ENCODE measurements at places on chromosomes 12 and 14.
A peak's percentile ranks its signal among the peaks of the same experiment; 100 is the strongest.

DNA sequence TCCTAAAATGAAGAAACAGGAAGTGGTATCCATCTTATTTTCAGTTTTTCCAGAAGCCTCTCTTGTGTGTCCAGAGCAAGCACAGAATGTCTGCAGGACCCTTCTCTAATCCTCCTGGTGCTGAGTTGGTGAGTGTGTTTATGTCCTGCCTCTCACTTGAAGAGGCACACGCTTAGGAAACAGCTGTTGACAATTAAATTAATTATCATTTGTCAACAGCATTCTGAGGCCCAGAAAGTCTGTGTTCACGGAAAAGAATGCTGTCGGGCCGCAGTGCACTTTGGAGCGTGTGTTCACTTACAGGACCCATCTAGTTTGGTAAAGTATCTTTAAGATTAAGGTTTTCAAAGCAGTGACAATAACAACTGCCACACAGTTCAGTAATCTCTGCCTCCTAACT, 70.5 kb downstream of the LMNTD1 start:
- no peak for DNase-seq

DNA sequence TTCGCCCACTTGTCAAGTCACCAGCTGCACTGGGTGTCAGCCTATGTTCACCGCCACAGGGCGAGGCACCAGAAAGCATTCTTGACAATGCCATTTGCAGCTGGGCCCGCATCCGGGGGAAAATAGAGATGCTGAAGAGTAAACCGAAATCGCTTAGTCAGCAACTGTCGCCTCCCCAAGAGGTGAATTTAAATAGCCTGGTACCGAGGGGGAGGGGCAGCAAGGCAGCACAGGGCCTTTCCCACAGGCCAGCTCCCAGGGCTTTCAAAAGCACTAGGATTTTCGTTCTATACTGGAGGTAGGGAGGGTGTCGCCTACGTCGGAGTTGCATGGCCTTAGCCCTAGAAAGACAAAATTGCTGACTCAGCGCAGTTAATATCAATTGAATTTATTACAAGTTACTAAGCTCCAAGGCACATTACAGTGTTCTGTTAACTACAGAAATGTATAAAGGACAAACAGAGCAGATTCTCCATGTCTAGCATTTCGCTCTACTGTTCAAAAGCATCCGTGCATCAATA, 4.3 kb downstream of the IRF2BPL start:
- peak; percentile 52 for DNase-seq

DNA sequence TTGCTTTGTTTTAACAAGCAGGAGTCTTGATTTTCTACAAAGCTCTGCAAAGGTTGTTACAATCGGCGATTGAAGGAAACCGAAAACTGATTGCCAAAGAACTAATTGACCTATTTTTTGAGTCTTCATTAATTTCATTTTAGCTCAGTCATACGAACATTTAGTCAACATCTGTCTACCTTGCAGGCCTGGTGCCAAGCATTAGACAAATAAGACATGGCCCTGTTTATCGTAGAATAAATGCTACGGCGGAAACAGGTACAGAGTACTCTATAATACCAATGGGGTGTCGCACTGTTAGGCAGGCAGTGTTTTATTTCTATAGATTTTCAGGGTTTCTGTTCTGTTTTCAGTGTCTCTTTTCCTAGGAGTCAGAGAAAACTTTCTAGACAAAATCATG, 171.5 kb downstream of the BCAT1 start:
- DNase-seq: no peak

GRCh38 chr12:26736563-26737486, 96.2 kb downstream of the ITPR2 start:
- DNase-seq: no peak

GRCh38 chr12:10094646-10095395, 4.0 kb downstream of the CLEC1A start:
- DNase-seq: no peak

GRCh38 chr14:89618330-89618708, 201.3 kb upstream of the FOXN3 start:
- no peak for DNase-seq

DNA sequence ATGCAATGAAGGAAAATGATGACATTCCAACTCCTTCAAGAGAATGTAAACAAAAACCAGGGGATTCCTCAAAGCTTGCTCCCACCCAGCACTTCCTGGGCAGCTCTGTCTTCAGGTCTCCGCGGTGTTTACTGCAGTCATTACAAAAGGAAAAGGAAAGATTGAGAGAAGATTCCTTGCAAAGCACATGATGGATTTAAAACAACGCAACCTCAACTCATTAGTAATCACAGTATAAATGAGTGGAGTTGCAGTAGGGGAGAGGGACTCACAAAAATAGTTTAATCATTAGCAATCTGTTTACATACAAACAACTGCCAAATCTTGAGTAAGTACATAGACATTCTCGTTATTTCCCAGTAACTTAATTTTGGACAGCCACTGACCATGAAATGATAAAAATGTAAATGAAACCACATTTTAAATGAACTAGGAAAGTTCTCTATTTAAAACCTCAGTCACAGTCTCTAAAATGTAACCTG, 49.7 kb upstream of the OVCH1 start:
- DNase-seq: no peak

DNA sequence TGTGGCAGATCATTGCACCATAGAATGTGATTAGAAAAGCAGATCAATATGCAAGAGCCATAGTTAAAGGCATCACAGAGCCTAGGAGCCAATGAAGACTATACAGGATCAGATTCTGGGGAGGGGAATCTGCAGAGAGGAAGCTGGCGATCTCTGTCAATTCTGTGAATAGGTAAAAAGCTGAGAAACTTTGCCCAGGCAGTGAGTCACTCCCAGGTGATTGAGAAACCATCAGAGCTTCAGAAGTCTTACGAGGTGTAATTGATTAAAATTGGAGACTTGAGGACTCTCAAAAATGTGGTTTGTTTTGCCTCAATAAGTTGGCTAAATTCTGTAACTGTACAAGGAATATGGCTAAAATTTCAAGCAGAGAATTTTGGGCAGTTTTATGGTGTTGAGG, 41.7 kb upstream of the TSPAN11 start:
- no peak for DNase-seq

GRCh38 chr12:89593233-89593632, 67.4 kb upstream of the POC1B start:
- no peak for DNase-seq

DNA sequence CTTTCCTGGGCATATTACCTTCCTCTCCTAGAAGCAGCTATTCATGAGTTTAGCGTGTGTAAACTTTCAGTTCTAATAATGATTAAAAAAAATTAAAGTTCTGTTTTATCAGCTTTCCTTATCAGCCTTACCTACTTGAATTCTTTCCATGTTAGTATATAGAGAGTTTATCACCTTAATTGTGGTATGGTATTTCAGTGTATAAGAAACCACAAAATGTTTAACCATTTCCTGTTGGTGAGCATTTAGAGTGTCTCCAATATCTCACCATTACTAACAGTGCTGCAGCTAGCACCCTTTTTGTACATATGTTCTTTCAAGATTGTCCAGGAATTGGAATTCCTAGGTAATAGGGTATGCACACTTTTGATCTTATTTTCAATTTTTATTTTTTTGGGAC, 89.5 kb downstream of the FBXO33 start:
- no peak for DNase-seq

DNA sequence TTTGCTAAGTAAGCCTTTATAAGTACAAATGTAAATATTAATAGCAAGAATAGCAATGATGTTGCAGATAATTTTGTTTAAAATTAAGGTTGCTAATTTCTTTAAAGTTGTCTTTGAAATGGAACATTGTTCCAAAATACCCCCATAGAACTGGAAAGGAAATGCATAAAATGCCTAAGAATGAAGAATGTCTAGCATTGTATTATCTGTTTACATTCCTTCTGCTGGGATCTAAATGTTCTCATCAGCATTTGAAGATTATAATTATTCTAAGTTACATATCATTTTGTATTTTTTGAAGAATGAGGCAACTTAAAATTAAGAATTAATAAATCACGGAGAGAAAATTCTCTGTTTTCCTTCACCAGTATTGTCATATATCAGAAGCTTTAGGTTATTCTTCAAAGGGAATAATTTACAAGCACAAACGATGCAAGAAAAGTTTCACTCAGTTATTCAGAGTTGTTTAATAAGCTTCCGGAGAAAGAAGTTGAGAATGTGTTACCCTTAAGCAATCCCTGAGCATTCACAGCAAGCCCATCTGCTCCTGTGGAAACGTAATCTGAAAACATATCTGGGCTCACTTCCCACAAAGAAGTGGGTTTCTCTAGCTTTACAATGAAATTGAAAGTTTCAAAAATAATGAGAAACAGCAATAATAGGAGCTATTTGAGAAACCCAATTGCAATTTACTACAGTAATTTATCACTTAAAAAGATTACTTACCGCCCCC, 21.3 kb downstream of the SLC6A15 start:
- no peak for DNase-seq

GRCh38 chr14:59328454-59328853, 136.7 kb downstream of the GPR135 start:
- no peak for DNase-seq

DNA sequence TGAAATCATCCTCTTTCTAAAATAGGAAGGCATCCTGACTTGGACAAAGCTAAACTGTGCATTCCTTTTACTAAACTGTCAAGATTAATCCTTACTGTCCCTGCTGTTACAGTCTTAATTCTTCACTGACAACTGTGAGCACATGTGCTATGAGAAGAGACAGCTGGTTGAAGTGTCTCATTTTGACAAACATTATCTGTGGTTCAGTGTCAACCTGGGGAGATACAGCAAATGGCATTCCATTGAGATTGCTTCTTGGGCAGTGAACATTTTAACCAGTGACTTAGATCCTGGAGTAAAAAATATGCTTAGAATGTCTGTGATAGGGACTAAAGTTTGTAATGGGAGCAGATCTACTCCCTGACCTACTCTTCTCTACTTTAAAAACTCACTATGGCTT, 552.6 kb upstream of the ATP2B1 start:
- DNase-seq: no peak

DNA sequence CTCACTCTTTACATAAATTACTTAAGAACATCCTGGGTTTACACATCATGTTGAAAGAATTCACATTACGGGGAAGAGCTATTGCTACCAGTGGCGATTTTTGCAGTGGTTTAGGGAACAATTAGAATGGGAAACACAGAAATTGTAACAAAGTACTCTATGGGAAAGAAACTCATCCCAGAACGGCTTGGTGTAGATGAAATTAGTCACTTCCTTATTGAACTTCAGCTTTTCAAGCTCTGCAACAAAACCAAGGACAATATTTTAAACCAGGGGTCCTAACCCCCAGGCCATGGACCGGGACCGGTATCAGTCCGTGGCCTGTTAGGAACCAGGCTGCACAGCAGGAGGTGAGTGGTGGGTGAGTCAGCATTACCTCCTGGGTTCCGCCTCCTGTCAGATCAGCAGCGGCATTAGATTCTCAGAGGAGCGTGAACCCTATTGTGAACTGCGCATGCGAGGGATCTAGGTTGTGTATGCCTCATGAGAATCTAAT, 32.3 kb upstream of the FICD start:
- DNase-seq: no peak

DNA sequence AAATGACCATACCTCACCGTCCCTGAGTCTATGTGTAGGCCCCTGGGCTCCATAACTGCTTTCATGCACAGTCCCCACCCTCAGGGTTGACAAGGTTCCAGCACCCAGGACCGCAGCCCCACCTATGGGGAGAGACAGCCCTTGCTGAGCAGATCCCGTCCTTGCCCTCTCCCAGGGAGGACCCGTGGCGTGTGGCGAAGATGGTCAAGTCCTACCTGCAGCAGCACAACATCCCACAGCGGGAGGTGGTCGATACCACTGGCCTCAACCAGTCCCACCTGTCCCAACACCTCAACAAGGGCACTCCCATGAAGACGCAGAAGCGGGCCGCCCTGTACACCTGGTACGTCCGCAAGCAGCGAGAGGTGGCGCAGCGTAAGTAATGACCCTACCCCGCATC, 10.3 kb downstream of the HNF1A start:
- no peak for DNase-seq

- no peak for DNase-seq
Observed at GRCh38 chr12:19412844-19413243, 26.4 kb upstream of the AEBP2 start.

DNA sequence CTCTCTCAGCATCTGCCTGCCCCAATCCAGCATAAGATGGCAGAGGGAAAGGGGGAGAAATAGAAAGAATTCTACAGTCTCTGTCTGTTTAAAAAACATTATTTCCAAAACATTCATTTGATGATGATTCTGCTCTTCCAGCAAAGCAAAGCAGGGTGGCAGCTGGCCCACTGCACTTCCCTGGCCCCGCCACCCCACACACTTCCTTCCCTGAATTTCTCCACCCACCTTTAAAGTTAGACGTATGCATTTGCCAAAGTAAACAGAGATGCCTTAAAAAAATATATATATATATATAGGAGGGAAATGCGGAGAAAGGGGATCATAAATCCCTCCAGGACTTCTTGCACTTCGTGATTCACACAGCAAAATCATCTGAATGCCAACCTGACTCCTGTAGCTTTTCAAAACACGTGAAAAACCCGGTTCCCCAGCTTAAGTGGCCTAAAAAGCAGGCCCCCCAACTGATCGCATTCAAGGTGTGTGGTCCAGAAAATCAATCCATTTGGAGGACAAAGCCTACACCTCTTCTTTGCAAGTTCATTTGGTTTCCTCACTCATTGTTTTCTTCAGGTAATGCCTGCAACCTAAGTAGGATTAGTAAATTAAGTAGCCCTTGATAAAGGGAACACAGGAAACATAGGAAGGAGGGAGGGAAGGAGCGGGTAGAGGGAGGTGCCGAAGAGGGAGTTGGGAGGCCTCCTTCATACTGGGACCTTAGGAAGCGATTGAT, 68.8 kb downstream of the LLPH start:
- DNase-seq: no peak

DNA sequence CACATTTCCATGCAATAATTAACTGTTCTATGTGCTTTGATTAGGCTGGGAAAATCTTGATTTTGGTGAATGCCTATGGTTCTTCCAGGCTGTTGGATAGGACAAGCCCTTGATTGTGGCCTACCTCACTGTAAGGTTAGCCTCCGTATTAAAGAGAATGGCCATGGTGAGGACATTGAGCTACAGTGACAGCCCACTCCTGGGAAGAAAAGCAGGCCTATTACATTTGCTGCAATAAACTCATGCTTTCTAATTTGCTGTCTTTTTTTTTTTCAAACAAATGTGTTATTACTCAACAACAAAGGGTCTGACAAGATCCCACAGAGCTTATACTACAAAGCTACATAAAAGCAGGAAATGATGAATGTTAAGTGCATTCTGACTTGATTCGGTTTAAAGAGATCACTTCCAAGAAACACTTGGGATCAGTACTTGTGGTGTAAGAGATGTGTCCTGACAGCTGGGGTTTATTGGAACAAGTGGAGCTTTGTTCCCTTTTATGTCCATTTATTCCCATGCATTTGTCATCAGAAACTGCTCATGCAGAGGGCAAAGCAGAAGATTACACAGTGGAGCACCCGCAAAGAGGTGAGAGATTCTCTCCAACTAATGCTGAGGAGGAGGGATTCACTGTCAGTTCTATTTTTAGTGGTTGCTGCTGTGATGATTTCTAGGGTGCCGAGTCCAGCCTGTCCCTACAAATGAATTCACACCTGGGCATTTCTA, 29.1 kb upstream of the KCNK10 start:
- no peak for DNase-seq

GRCh38 chr12:1591034-1591433, 3.3 kb downstream of the FBXL14 start:
- DNase-seq: no peak
